ENCODE measurements at places on chromosomes 2 and 18. TPM values are rescaled to one million over a fixed set of nuclear protein-coding genes. Genes with fewer than 3 reads are reported as not detected.

The IL18RAP gene
- total RNA-seq, result not detected

The YES1 gene
- 43.3 TPM for total RNA-seq

The IL36RN gene
- total RNA-seq, result not detected

The VPS4B gene
- 23.0 TPM for total RNA-seq

The HOXD12 gene
- 0.60 TPM for total RNA-seq

The KCNG2 gene
- total RNA-seq, result not detected

The CPS1 gene
- total RNA-seq, result 11.3 TPM

The ASB18 gene
- total RNA-seq, result not detected

The BIRC6 gene
- 83.6 TPM for total RNA-seq

The RTKN gene
- 30.5 TPM for total RNA-seq

The EFR3B gene
- total RNA-seq, result 0.45 TPM

The MAP4K3 gene
- 31.4 TPM for total RNA-seq

The RAPGEF4 gene
- total RNA-seq, result 2.2 TPM

The IRS1 gene
- 9.2 TPM for total RNA-seq

The ICA1L gene
- total RNA-seq, result 5.9 TPM

The RNU2-63P gene
- total RNA-seq, result not detected

The STON1 gene
- total RNA-seq, result 1.3 TPM

The TRIM54 gene
- not detected for total RNA-seq

The DIPK1C gene
- not detected for total RNA-seq

The CCDC121 gene
- 1.8 TPM for total RNA-seq

The NYAP2 gene
- not detected for total RNA-seq

The RTP5 gene
- total RNA-seq, result not detected

The GPR35 gene
- 0.16 TPM for total RNA-seq

The NAT8 gene
- not detected for total RNA-seq

Data from A375 (cell line).